Left ventricle myocardium inferior (tissue), 1 donor: ENCODE measurements at places on chromosomes 5 and 9. TPM values are rescaled to one million over a fixed set of nuclear protein-coding genes. Genes with fewer than 3 reads are reported as not detected.
A peak's percentile ranks its signal among the peaks of the same experiment; 100 is the strongest.

- H3K27me3 ChIP-seq, result no peaks in the 10 kb centered on the region
- H3K27ac ChIP-seq, result no peak overlapping the region
- H3K4me1 ChIP-seq, result no peaks in the 10 kb centered on the region
- no peak for DNase-seq
- H3K4me3 ChIP-seq, result no peak overlapping the region
- H3K36me3 ChIP-seq, result peaks cover 69% of the 10 kb centered on the region
These were observed 6.8 kb upstream of the FCHSD1 start for GRCh38 chr5:141657937-141658545.

GRCh38 chr9:137156567-137157375 lies 13.1 kb downstream of the LRRC26 start:
- H3K4me3 ChIP-seq, result peak overlapping the region; percentile 42
- peak; percentile 30 for DNase-seq
- H3K36me3 ChIP-seq, result no peaks in the 10 kb centered on the region
- H3K27me3 ChIP-seq, result peaks cover 94% of the 10 kb centered on the region

DNA sequence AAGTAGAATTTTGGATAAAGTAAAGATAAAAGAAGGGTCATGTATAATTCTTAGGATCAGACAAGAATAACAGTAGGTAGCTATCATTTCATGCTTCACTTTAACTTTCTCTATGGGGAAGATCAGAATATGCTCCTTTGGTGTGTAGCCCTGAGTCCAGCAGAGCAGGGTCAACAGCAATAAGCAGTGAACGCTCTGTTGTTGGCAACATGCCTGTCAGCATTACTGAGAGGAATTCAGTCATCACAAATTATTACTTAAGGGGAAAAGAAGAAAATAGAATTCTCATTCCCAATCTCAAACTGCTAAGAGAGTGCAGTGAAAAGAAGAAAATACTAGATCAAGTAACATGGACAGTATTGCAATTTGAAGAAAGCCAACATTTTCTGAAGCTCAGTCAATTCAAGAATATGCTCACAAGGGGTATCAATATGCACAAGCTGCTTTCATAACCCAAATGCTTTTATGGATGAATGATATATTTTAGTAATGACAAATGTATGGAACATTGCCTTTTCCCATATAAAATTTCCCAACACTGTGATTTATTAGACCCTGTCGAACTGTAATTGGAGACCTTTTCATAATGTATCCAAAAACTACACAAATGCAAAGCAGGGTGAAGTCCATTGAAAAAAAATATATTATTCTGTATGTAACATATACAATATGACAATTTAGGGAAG lies 1359.4 kb downstream of the EFNA5 start:
- no peak overlapping the region for H3K4me3 ChIP-seq
- H3K27ac ChIP-seq, result no peak overlapping the region
- DNase-seq, result no peak
- H3K27me3 ChIP-seq, result no peaks in the 10 kb centered on the region
- H3K4me1 ChIP-seq, result no peaks in the 10 kb centered on the region

GRCh38 chr5:135456238-135457099 lies 4.3 kb upstream of the TIFAB start:
- H3K27ac ChIP-seq, result no peak overlapping the region
- H3K27me3 ChIP-seq, result peaks cover 75% of the 10 kb centered on the region
- no peak overlapping the region for H3K4me3 ChIP-seq
- DNase-seq, result no peak
- H3K4me1 ChIP-seq, result no peaks in the 10 kb centered on the region

DNA sequence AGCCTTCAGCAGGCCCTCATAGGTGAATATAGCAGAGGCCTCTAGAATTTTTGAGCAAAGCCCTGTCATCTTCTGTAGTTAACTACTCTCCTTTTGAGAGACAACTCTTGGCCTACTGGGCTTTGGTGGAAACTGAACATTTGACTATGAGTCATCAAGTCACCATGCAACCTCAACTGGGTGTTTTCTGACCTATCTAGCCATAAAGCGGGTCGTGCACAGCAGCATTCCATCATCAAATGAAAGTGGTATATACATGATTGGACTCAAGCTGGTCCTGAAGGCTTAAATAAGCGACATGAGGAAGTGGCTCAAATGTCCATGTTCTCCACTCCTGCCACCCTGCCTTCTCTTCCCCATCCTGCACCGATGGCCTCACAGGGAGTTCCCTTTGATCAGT lies 1115.5 kb downstream of the TAF11L14 start:
- H3K4me3 ChIP-seq, result no peak overlapping the region
- H3K36me3 ChIP-seq, result no peaks in the 10 kb centered on the region
- no peak overlapping the region for H3K27ac ChIP-seq
- no peak for DNase-seq
- no peaks in the 10 kb centered on the region for H3K27me3 ChIP-seq

DNA sequence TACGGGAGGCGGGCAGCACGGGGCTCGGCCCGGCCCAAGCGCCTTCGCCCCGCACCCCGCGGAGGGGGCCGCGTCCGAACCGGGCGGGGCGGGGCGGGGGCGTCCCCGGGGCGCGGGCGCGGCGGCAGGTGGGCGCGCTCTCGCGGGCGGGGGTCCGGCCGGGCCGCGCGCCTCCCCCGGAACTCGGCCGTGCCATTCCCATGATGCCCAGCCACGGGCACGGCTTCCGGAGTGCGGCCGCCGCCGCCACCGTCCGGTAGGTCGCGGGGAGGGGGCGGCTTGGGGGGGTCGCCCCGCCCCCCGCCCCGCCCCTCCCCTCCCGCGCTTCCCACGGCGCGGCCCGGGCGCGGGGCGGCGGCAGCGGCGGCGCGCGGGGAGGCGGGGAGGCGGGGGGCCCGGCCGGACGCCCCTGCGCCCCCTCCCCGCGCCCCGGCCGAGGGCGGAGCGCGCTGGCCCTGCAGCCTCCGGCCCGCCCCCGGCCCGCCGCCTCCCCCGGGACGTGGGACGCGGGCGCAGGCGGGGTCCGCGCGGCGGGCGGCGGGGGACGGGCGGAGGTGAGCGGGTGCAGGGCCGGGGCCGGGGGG lies at the start of gene PPP1R26:
Gene PPP1R26 (plus strand): TSS at position 314 of the 584 bp plus-strand sequence. CDS start 4,729 bp downstream, outside the sequence.
- peak within 1 kb of the TSS; percentile 89 for H3K4me3 ChIP-seq
- H3K27ac ChIP-seq, result peak within 1 kb of the TSS; percentile 81
- H3K27me3 ChIP-seq, result peaks cover 4% of the 10 kb centered on the region
- peak; percentile 45 for DNase-seq
- H3K36me3 ChIP-seq, result peaks cover 10% of the 10 kb centered on the region
- peaks cover 31% of the 10 kb centered on the region for H3K4me1 ChIP-seq

GRCh38 chr9:78278801-78279200 lies 18.1 kb upstream of the PSAT1 start:
- H3K4me3 ChIP-seq, result no peak overlapping the region
- H3K4me1 ChIP-seq, result peaks cover 14% of the 10 kb centered on the region
- DNase-seq, result no peak
- H3K27me3 ChIP-seq, result no peaks in the 10 kb centered on the region

DNA sequence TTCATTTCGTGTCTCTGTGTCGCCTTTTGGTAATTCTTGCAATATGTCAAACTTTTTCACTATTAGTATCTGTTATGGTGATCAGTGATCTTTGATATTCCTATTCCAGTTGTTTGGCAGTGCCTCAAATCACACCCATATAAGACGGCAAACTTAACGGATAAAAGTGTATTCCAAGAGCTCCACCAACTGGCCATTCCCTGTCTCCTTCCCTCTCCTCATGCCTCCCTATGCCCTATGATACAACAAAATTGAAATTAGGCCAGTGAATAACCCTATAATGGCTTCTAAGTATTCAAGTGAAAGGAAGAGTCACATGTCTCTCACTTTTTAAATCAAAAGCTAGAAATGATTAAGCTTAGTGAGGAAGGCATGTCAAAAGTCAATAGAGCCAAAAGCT lies 74.8 kb downstream of the CDK5RAP2 start:
- no peak overlapping the region for H3K27ac ChIP-seq
- H3K4me1 ChIP-seq, result peaks cover 4% of the 10 kb centered on the region
- no peaks in the 10 kb centered on the region for H3K27me3 ChIP-seq

GRCh38 chr9:121009650-121010049 lies 40.4 kb downstream of the C5 start:
- H3K27me3 ChIP-seq, result no peaks in the 10 kb centered on the region
- H3K4me1 ChIP-seq, result no peaks in the 10 kb centered on the region
- no peak overlapping the region for H3K4me3 ChIP-seq

GRCh38 chr5:111255169-111255568 lies 31.0 kb downstream of the CAMK4 start:
- H3K36me3 ChIP-seq, result no peaks in the 10 kb centered on the region
- no peak overlapping the region for H3K4me3 ChIP-seq
- H3K27ac ChIP-seq, result no peak overlapping the region
- no peak for DNase-seq

- H3K27me3 ChIP-seq, result peaks cover 91% of the 10 kb centered on the region
- peaks cover 10% of the 10 kb centered on the region for H3K4me1 ChIP-seq
- no peak for DNase-seq
- H3K4me3 ChIP-seq, result no peak overlapping the region
- H3K36me3 ChIP-seq, result no peaks in the 10 kb centered on the region
These were observed 133.8 kb downstream of the MRPL36 start for GRCh38 chr5:1665803-1666202.

- H3K36me3 ChIP-seq, result no peaks in the 10 kb centered on the region
- H3K27me3 ChIP-seq, result no peaks in the 10 kb centered on the region
- no peaks in the 10 kb centered on the region for H3K4me1 ChIP-seq
- H3K27ac ChIP-seq, result no peak overlapping the region
- no peak overlapping the region for H3K4me3 ChIP-seq
These were observed 22.4 kb upstream of the HACD4 start for GRCh38 chr9:21053851-21054250.

GRCh38 chr9:73093740-73094379 lies 57.8 kb upstream of the ANXA1 start:
- no peaks in the 10 kb centered on the region for H3K4me1 ChIP-seq
- H3K36me3 ChIP-seq, result no peaks in the 10 kb centered on the region
- no peak for DNase-seq
- H3K27ac ChIP-seq, result peak overlapping the region; percentile 22
- H3K27me3 ChIP-seq, result no peaks in the 10 kb centered on the region
- peak overlapping the region; percentile 34 for H3K4me3 ChIP-seq

DNA sequence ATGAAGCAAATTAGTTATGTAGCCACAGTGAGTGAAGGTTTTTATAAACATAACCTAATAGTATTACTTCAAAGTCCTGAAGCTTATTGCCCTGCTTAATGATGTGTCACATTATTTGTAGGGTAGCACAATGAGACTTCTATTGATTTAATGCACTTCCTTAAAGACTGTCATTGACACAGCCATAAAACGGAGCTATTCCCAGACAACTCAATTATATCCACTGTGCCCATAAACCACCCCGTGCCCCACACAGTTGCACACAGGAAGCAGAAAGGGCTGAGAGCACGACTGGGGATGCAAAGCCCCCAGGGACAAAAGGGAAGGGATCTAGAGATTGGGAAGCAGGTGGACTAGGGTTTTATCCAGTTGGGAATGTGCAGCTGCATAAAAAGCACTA lies 37.0 kb downstream of the TRIM32 start:
- H3K36me3 ChIP-seq, result no peaks in the 10 kb centered on the region
- DNase-seq, result no peak
- no peak overlapping the region for H3K4me3 ChIP-seq
- no peaks in the 10 kb centered on the region for H3K27me3 ChIP-seq
- H3K4me1 ChIP-seq, result no peaks in the 10 kb centered on the region
- no peak overlapping the region for H3K27ac ChIP-seq

DNA sequence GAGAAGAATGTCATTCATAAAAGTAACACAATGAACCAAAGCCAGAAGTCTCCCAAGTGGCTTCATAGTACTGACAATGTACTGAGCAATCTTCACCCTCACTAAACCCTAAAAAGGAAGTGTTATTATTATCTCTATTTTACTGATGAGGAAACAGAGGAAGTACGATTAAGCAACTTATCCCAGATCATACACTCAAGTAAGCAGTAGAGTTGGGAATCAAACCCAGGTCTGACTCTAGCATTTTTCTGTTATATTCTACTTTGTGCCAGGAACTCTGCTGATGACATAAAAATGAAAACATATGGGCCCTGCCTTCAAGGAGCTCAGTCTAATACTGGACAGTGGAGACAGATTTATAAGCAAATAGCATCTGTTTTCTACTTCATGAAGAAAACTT lies 109.2 kb downstream of the RAPGEF6 start:
- no peak overlapping the region for H3K4me3 ChIP-seq
- H3K36me3 ChIP-seq, result no peaks in the 10 kb centered on the region
- no peak for DNase-seq
- no peaks in the 10 kb centered on the region for H3K27me3 ChIP-seq

DNA sequence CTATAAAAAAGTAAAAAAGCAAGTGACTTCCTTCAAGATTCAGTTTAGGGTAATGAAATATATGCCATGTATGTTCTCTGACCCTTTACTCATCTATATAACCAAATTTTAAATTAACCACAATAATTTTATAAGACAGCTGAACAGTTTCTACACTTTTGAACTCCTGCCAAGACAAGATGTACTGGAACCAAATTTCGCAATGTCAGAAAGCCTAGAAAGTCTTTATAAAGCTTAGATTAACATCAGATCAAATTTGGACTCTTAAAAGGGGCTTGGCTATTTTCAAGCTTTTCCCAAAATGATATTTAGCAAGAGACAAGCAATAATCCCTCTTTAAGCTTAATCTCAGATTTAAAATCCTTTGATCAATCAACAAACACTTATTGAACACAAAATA lies 362.6 kb downstream of the PTPRD start:
- peaks cover 8% of the 10 kb centered on the region for H3K4me1 ChIP-seq
- no peak overlapping the region for H3K27ac ChIP-seq
- H3K27me3 ChIP-seq, result no peaks in the 10 kb centered on the region
- no peaks in the 10 kb centered on the region for H3K36me3 ChIP-seq
- DNase-seq, result no peak

DNA sequence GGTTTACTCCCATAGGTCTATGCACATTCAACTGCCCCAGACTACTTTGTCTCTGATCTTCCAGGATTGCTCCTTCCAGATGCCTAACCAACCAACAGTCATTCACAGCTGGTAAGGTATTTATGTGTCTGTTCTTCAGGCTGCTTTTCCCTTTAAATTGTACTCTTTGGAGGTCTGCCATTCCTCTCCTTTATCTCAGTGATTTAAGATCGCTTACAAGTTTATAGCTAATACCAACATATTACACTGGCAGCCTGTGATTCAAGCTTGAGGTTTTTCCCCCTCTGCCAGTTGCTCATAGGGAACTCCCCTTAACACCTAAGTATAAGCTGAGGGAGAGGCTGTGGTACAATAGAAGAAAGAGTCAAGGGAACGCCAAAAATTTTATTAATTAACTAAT lies 711.7 kb upstream of the EDIL3 start:
- no peak overlapping the region for H3K4me3 ChIP-seq
- H3K27me3 ChIP-seq, result no peaks in the 10 kb centered on the region
- DNase-seq, result no peak
- H3K4me1 ChIP-seq, result no peaks in the 10 kb centered on the region
- no peaks in the 10 kb centered on the region for H3K36me3 ChIP-seq

- no peaks in the 10 kb centered on the region for H3K4me1 ChIP-seq
- H3K27me3 ChIP-seq, result no peaks in the 10 kb centered on the region
- no peak overlapping the region for H3K27ac ChIP-seq
- no peak for DNase-seq
- H3K36me3 ChIP-seq, result no peaks in the 10 kb centered on the region
These were observed 725.3 kb upstream of the PTPRD start for GRCh38 chr9:11338130-11338529.

TXNDC8 gene
- total RNA-seq, result not detected

PCDHGB5 gene
- 6.0 TPM for total RNA-seq

AGXT2 gene
- not detected for total RNA-seq

EQTN gene
- total RNA-seq, result not detected

PGM5 gene
- 190 TPM for total RNA-seq

HAND1 gene
- 26.2 TPM for total RNA-seq

ADAMTS2 gene
- total RNA-seq, result 4.6 TPM

GNA14 gene
- 2.2 TPM for total RNA-seq

RGMB gene
- total RNA-seq, result 13.0 TPM

FAF2 gene
- 13.0 TPM for total RNA-seq

SLC34A1 gene
- not detected for total RNA-seq

CTSV gene
- 0.14 TPM for total RNA-seq

PCA3 gene
- not detected for total RNA-seq

MARCOL gene
- not detected for total RNA-seq
